ENCODE measurements at places on chromosomes 3 and 15. TPM values are rescaled to one million over a fixed set of nuclear protein-coding genes. Genes with fewer than 3 reads are reported as not detected.

DNA sequence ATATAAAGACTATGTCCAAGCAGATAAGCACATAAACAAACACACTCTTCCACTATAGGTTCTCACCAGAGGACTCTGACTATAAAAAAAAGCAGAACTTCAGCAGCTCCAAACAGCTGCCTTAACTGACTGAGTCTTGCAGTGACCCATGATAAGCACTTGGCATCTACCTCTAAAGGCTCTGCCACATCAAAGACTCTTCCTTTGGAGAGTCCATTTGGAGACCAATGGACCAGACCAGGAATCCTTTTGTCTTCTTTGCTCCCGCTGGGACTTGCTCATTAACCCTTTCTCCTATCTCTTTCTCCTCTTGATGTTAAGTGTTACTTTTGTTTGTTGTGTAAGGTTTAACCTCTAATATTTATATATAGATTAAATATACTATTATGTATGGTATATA is 424.1 kb downstream of the RSL24D1 start:
- DNase-seq: no peak

- no peak for DNase-seq
Measured at GRCh38 chr3:99923873-99924272, 106.2 kb downstream of the CMSS1 start.

GRCh38 chr3:45134758-45135521 is 11.2 kb downstream of the CDCP1 start:
- DNase-seq: no peak

Gene PLS1
- 1.7 TPM for total RNA-seq

GRCh38 chr15:54659646-54660045 is 537.1 kb downstream of the RSL24D1 start:
- DNase-seq: no peak
